ENCODE measurements at places on chromosomes 5 and 9.

- no peak for DNase-seq
These were observed at the start of gene PCDHA10 for GRCh38 chr5:140855772-140856674. PCDHA10 (plus strand) TSS chr5:140855897; CDS start chr5:140856049, 152 bp downstream.

DNA sequence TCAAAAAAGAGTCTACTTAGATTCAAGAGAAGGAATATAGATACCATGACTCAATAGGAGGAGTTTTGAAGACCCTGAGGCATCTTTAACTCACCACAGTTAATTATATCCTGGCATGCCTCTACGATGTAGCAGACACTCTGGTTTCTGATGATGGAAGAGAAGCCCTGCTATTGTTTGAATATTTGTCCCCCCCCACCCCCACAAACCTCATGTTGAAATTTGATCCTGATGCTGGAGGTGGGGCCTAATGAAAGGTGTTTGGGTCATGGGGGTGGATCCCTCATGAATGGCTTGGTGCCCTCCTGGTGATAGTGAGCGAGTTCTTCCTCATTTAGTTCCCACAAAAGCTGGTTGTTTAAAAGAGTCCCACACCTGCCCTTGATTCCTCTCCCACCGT lies 147.9 kb upstream of the TBCA start:
- no peak for DNase-seq

GRCh38 chr9:114908104-114908622 lies 22.2 kb downstream of the TNFSF8 start:
- DNase-seq = no peak

DNA sequence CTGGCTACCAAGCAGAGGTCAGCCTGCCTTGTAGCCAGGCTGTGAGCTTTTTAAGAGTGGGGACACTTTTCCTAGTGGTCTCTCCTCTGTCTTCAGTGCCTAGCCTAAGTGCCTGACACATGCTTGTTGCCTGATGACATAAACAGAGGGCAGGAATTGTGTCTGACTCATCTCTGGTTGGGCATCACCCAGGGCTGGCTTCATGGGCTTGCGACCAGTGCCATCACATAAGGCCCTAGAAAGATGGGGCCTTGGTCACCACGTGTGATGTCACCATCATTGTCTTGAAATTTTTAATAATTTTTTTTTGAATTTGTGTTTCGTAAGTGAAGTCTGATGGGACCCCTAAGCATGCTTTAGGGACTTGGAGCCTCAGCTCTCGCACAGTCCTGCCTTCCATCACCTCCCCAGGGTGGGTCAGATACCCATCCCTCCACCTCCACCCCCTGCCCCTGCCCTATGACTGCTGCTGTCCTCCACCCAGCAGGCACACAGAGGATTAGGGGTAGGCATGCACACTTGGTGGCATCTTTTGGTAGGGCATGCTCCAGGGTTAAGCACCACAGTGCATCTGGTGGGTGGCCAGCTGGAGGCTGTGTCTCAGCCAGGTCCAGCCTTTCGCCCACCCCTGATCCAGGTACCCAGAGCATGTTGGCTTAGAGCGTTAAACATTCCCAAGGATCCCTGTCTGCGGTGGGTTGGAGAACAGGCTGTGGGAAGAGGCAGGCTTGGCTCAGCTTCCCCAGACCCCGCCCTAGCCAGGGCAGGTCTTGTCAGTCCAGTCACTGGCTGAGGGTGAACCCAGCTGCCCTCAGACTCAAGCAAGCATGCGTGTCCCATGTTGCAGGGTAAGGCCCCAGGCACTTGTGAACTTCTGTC lies 80.1 kb upstream of the SH3PXD2B start:
- no peak for DNase-seq

- no peak for DNase-seq
These were observed 5.9 kb upstream of the SPOUT1 start for GRCh38 chr9:128835246-128836210.

GRCh38 chr5:154477382-154478223 lies 424 bp downstream of the HAND1 start:
- no peak for DNase-seq

- peak; percentile 74 for DNase-seq
These were observed 63.8 kb upstream of the RNF130 start for GRCh38 chr5:180135128-180135955.

DNA sequence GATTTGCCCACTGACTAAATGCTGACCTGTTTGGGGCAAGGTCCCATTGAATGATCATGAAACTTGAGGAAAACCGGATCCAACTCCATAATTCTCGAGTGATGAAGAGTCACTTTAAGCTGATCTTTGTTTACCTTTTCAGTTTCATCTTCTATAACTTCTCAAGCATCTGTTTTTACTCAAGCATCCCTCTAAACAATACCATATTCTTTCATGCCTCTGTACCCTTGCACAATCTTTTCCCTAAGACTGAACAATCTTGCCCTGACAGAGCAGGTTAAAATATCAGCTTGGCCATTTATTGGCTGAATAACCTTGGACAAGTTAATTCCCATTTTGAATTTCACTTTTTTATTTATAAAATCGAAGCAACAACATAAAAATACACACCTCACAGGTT lies 39.8 kb downstream of the TYRP1 start:
- DNase-seq = no peak

DNA sequence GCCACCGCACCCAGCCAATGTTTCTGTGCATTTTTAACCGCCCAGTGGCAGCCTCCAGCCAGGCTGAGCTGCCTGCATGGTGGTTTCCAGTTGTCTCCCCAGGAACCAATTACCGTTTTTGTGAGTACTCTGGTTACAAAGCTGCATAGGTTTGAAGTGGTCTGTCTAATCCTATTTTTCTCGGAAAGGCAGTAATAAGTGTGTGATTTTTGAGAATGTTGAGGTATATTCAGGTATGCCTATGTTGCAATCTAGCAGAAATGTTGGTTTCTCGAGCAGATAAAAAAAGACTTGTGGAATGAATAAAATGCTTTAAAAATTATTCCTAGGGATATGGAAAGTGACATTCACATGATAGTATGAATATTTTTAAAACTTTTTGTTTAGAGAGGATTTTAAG lies 41.5 kb upstream of the ANKH start:
- no peak for DNase-seq

DNA sequence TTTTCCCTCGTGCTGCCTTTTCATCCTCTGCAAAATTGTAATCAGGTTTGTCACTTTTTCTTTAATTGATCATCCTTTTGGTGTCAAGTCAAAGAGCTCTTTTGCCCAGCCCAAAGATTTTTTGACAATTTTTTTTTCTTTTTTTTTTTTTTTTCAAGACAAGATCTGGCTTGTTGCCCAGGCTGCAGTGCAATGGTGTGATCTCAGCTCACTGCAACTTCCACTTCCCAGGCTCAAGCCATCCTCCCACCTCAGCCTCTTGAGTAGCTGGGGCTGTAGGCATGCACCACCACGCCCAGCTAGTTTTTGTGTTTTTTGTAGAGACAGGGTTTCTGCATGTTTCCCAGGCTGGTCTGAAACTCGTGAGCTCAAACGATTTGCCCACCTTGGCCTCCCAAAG lies 36.7 kb downstream of the CDK7 start:
- no peak for DNase-seq
